ENCODE measurements at places on chromosomes 1 and 21. TPM values are rescaled to one million over a fixed set of nuclear protein-coding genes. Genes with fewer than 3 reads are reported as not detected.

Gene RHEX
- not detected for total RNA-seq

Gene EXO5
- total RNA-seq: 21.1 TPM

Gene EPHA10
- total RNA-seq: not detected

Gene NES
- total RNA-seq: 49.6 TPM

Gene YBEY
- 16.3 TPM for total RNA-seq

Gene CD34
- 0.56 TPM for total RNA-seq

Gene CYP4A22
- not detected for total RNA-seq

Gene CLDN8
- total RNA-seq: not detected

Gene TSPAN1
- total RNA-seq: 0.56 TPM

Gene ETV3
- 19.2 TPM for total RNA-seq

Gene TMEM125
- total RNA-seq: under 0.01 TPM

Gene TMEM200B
- 5.2 TPM for total RNA-seq

Gene AMPD1
- total RNA-seq: not detected

Gene CD1D
- total RNA-seq: under 0.01 TPM

Gene TTC39A
- total RNA-seq: 0.85 TPM

Gene SPRR2E
- total RNA-seq: not detected

Gene S100A5
- total RNA-seq: not detected

Gene HSD11B1
- total RNA-seq: 6.8 TPM

Gene GBP4
- total RNA-seq: 2.3 TPM

Gene RGL1
- 22.4 TPM for total RNA-seq

Gene SPRR2F
- total RNA-seq: not detected

Gene KIF17
- total RNA-seq: 5.1 TPM

Gene MTHFR
- total RNA-seq: 14.6 TPM

Gene CCDC30
- 1.4 TPM for total RNA-seq

Gene DAB1
- not detected for total RNA-seq

Gene OR2L13
- under 0.01 TPM for total RNA-seq

Gene IPO9
- 18.3 TPM for total RNA-seq

Gene RAB42
- total RNA-seq: 0.58 TPM

Gene DMRTA2
- not detected for total RNA-seq

Gene RLF
- total RNA-seq: 40.0 TPM

Gene CLDN17
- not detected for total RNA-seq

Gene VPS72
- total RNA-seq: 53.1 TPM

Gene TMEM54
- total RNA-seq: 25.9 TPM

Gene EPHA2
- 33.5 TPM for total RNA-seq

Gene MROH9
- 0.85 TPM for total RNA-seq

Gene ELAPOR1
- 0.28 TPM for total RNA-seq

Gene LAMC2
- total RNA-seq: 2.8 TPM

Gene CFHR5
- not detected for total RNA-seq

Gene SHC1
- total RNA-seq: 223 TPM

Gene MYCL
- total RNA-seq: 2.3 TPM

Gene POU3F1
- not detected for total RNA-seq

Gene ABL2
- 47.6 TPM for total RNA-seq

Gene REN
- not detected for total RNA-seq

Gene ALX3
- total RNA-seq: not detected

Gene LRRC71
- total RNA-seq: 0.56 TPM

Gene MACO1
- 15.0 TPM for total RNA-seq

Gene VHLL
- total RNA-seq: not detected

Gene ETV3L
- total RNA-seq: not detected

Measured in regular cardiac myocyte (primary cell).